Motor neuron (in vitro differentiated cells): ENCODE measurements at places on chromosomes 5 and 9. TPM values are rescaled to one million over a fixed set of nuclear protein-coding genes. Genes with fewer than 3 reads are reported as not detected.

Gene MRPS30
- 82.8 and 84.1 TPM in 2 replicates for total RNA-seq

Gene FOXI1
- total RNA-seq, result 0.16 and 0.20 TPM in 2 replicates

Gene BTNL3
- 0.16 TPM in 1 of 2 replicates, not detected in the other for total RNA-seq

Gene HAPLN1
- total RNA-seq, result 8.3 and 8.9 TPM in 2 replicates

GRCh38 chr9:7982907-7983306 is 183.3 kb upstream of the DMAC1 start:
- no peak for ATAC-seq
